ENCODE measurements at places on chromosomes 11 and 22.

DNA sequence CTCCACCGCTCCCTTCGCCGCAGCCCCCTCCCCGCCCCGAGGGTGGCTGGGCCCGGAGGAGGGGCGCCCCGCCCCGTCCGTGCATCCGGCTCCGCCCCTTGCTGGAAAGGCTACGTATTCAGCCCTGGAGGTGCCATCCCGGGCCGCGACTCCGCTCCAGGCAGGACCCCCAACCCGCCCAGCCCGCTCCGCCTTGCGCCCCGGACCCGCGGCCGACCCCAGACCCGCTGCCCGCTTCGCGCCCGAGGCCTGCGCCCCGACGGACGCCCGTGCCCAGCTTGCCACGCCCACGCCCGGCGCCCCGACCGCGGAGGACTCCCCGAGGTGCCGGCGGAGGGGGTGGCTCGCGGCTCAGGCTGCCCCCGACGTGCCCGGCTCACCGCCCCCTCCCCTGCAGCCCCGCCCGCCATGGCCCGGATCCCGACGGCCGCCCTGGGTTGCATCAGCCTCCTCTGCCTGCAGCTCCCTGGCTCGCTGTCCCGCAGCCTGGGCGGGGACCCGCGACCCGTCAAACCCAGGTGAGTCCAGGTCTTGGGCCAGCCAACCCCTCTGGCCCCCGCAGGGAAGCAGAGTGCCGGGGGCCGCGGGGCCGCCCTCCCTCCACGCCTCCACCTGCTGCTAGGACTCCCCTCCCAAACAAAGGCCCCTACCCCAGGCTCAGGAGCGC is at the start of gene ADM2:
ADM2 (plus strand) TSS at position 104 of the 667 bp plus-strand sequence; CDS start at position 409, 305 bp downstream.
- DNase-seq, result no peak

DNA sequence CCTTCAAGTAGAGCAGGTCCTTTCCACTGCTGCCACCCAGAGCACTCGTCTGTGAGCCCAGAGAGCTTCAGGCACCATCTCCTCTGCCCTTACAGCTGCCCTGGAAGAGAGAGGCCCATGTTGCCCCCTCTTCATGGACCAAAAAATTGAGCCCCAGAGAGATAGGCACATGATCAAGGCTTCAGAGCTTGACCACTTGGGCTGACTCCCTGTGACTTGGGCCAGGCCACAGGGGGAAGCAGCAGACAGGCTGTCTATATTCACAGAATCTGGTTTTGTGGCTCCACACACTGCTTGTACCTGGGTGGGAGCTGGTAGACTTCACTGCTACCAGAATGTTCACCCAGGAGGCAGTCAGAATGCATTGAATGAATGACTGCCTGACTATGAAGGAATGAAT is 58.2 kb downstream of the SMIM38 start:
- no peak for DNase-seq

GRCh38 chr11:108340973-108341372 is 118.1 kb downstream of the ATM start:
- no peak for DNase-seq

GRCh38 chr22:38240734-38241252 is 32.0 kb downstream of the TMEM184B start:
- no peak for DNase-seq

DNA sequence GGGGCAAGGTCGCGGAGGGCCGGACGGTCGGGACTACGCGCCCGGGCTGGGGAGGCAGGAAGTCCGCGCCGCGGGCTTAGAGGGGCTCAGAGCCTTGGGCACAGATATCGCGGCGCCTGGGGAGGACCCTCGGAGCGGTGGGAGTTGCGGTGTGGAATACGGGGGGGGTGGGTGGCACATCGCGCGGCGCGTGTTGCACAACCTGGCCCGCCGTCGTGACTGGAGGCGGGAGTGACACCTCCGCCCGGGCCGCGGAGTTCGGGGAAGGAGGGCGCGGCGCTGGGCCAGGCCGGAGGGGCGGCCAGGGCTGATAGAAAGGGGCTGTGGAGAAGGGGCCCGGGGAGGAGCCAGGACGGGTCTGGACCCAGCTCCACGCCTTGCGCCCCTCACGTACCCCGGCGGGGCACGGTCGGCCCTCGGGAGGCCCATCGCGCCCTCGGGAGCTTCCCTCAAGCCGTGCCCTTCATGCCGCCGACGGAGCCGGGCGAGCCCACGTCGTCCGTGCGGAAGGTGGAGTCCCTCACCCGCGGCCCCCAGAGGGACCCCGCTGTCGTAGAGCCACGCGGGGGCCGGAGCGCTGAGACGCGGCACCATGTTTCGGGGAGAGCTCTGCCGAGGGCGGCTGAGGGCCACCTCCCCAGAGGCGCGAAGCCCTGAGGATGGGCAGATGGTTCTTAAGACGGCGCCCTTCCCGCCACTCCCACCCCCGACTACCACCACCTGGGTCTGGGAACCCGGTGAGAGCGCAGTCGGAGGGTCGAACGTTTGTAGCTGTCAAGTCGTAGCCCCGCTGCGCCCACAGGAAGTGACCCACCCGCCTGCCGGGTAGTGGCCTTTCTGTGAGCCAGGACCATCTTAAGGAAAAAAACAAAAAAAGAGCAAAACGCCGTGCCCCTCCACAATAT is 729 bp downstream of the IL17RA start:
- no peak for DNase-seq

- no peak for DNase-seq
Measured at GRCh38 chr22:38449776-38450175, 5.2 kb downstream of the KCNJ4 start.

DNA sequence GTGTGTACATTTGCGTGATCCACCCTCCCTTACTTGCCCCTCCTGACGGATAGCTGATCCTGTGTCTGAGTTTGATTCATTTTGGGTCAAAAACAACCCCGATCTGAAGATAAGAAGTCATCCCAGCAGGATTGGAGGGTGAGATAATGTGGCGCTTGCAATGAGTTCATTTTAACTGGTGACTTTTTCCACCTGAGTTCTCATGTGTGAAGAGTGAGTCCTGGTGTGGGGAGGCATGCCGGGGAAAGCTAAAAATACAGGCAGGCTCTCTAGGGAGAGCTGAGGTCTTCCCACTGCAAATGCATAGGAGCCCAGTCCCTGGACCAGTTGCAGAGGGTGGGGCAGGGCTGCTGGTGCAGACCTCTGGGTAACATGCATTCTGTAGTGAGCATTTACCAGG is 35.7 kb upstream of the ELF5 start:
- DNase-seq, result no peak

DNA sequence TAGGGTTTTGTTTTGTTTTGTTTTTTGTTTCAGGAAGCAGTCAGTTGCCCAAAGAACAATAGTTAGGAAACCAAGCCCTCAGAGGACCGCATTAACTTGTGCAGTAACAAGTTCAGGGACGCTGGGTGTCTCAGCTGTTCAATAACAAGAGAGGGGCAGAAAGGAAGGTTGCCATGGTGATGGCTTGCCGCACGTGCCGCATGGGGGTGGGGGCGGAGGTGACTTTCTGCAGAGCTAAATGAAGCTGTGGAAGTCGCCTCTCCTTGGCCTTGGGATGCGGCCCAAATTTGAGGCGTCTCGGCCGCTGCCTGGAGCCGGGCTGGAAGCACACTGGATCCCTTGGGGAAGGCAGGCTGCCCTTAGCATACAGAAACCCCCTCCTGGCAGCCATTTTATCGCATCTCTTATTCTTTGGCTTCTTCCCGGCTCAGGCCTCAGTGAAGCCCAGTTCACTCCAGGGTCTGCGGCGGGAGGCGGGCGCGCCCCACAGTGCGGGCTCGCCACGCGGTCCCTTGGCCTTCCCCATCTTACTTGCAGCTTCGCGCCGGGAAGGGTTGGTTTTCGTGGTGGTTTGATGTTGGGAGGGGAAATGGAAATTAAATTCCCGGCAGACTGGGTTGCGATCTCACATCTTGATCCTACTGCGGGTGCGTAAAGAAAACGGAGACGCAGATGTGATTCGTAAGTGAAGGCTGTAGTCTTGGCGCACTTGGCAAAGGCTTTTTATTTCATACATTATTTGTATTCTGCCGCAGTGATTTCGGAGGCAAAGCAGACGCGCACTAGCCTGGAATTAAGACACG is 94.3 kb downstream of the SLC17A6 start:
- DNase-seq, result no peak

DNA sequence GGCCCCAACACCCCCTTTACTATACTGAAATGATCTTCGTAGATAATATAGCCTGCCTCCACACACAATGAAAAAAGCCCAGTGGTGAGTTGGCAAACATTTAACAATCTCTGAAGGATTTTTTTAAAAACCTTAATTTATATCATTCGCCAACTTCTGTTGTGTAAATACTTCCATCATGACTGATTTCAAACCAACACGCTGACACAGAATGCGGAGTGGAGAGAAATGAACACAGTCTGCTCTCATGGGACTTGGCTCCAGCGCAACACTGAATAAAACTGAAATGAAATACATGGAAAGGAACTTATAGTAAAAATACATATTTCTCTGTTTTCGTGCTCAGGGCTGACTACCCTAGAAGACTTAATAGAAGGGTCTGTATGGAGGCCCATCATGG is 61.3 kb upstream of the WNT11 start:
- no peak for DNase-seq

DNA sequence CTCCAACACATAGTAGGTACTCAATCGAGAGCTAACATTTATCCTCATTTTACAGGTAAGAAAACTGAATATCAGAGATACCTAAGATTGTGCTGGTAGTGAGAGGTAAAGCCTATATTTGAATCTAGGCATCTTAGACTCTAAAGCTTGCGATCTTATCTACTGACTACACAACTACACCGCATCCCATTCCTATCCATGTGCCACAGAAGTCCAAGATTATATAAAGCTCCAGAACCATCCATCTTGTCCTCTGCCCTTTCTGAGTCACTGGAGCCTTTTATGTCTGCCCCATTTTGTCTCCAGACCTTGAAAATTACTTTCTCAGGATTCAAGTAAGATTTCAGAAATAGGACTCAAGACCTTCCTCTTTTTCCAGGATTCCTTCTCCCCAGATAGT is 84.4 kb downstream of the OR5AK2 start:
- DNase-seq, result no peak

DNA sequence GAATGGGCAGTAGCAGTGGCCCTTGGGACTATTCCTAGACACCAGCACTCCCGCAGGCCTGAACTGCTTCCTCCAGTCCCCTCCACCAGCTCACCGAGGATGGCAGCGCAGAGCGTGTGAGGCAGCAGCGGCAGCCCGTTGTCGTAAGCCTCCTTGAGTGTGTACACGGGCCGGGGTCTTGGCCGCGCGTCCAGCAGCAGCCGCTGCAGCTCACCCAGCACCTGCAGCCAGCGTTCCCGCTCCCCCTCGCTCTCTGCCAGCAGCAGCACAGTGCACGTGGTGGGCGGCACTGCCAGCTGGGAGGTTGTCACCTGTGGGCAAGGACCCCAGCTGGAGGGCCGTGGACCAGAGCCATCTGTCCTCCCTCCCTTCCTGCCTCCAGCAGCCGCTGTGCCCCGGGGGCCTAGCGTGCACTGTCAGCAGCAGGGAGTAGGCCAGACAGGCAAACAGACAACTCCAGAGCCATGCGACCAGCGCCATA is 13.0 kb downstream of the CDC42BPG start:
- DNase-seq, result no peak

DNA sequence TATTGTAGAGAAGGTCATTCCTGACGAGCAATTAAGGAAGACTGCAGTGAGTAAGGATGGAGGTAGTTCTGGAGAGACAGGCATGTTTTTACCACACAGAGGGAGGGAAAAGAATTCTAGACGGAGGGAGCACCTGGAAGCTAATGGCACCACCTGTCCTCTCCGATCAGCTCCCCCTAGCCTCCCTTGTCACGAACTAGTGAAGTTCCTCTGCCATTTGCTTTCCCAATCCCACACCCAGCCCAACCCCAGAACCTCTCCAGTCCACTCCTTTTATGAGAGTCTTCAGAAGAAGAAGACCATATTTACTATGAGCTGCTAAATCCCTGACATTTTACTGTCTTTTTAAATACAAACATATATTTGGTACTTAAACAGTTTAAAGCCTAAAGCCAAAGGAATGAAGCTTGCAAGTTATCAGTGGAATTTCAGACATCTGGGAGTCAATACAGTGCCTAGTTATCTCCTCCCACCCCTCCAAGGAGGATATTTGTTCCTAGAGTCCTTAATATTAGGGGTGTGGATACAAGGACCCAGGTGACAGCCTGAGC is 46.1 kb upstream of the HSPA8 start:
- DNase-seq, result no peak

GRCh38 chr11:64650923-64651523 is 60.0 kb downstream of the SLC22A12 start:
- DNase-seq, result no peak

GRCh38 chr11:16587670-16588069 is 150.8 kb upstream of the C11orf58 start:
- no peak for DNase-seq

- no peak for DNase-seq
Measured at GRCh38 chr11:83554876-83555275, 268.7 kb upstream of the CCDC90B start.

GRCh38 chr11:43644621-43645299 is 35.8 kb upstream of the HSD17B12 start:
- DNase-seq, result no peak

- no peak for DNase-seq
Measured at GRCh38 chr11:125163431-125164063, 1.0 kb upstream of the PKNOX2 start.

GRCh38 chr11:117669616-117670015 is 127.4 kb downstream of the DSCAML1 start:
- DNase-seq, result no peak

GRCh38 chr11:127074151-127074761 is 73.7 kb upstream of the KIRREL3 start:
- DNase-seq, result peak; percentile 25

GRCh38 chr22:41347066-41347859 is 34.5 kb upstream of the TEF start:
- no peak for DNase-seq

GRCh38 chr11:132028380-132029240 is 658.2 kb downstream of the NTM start:
- peak; percentile 8 for DNase-seq

DNA sequence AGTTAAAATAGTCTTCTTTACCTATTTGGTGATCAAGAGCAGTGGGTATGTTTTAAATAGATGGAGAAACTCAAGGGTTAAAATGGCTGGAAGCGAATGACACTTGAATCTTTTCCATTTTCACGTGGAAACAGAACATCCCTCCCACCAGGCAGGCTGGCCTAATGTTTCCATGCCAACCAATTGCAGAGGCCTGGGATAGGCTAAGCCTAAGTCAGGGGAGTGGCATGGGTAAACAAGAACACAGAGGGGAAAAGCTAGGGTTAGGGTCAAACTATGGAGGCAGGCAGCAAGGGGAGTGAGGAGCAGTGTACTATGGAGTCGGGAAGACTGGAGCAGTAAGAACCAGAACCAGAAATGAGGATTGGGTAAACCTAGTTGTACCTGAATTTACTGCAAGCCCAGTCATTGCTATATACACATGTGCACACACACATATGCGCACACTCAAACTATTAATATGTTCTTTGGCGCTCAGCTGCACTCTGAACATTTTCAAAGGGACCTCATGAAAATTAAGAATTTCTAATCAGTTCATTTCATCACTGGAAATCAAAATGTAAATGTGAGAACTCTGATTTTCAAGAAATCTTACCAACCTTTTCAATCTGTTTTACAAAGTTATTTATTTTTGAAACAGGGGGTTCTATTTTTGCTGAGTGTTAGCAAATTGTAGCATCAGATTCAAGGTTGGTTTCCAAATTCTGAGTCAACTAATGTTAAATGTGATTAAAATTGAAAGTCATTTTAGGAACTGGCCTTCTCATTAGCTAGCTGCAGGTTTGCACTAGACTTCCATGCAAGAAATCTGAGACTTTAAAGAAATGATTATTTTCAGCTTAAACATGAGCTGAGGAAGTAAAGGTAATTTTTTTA is 327.0 kb upstream of the CCDC90B start:
- peak; percentile 6 for DNase-seq

- no peak for DNase-seq
Measured at GRCh38 chr11:113694390-113694789, 11.7 kb downstream of the TMPRSS5 start.

Data from NCI-H774 (cell line).